ENCODE measurements at places on chromosomes 3 and 15. TPM values are rescaled to one million over a fixed set of nuclear protein-coding genes. Genes with fewer than 3 reads are reported as not detected.

The ACAA1 gene
- total RNA-seq, result 91.3 TPM

The LYSMD4 gene
- total RNA-seq, result 8.5 TPM

The TRPM1 gene
- total RNA-seq, result not detected

The CPLX3 gene
- not detected for total RNA-seq

DNA sequence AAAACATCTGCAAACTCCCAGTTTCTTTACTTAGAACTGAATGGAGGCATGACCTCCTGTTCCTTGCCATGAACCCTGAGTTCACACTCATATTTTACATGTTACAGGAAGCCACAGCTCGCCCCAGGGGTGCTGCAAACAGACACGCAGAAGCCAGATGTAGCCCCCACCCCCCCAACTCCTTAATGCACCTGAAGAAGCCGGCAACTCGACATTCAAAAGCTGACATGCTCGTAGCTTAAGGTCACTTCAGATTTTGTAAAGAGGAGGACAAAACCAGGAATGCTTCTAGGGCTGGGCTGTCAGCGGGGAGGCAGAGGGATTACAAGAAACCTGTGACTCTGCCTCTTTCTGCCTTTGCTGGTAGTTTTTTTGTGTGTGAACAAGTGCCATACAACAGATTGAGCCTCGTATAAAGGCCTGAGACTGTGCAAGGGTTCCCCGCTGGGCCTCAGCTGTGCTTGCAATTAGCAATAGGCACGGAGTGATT, 42.0 kb upstream of the FEZF2 start:
- no peak overlapping the region for H3K4me3 ChIP-seq
- no peaks in the 10 kb centered on the region for H3K36me3 ChIP-seq
- H3K27me3 ChIP-seq, result no peaks in the 10 kb centered on the region
- DNase-seq, result no peak

- H3K4me1 ChIP-seq, result no peaks in the 10 kb centered on the region
- no peak overlapping the region for H3K4me3 ChIP-seq
- no peaks in the 10 kb centered on the region for H3K27me3 ChIP-seq
Observed at GRCh38 chr3:89212619-89213018, 105.2 kb downstream of the EPHA3 start.

- H3K4me3 ChIP-seq, result no peak overlapping the region
- peaks cover 4% of the 10 kb centered on the region for H3K4me1 ChIP-seq
- no peak overlapping the region for H3K27ac ChIP-seq
Observed at GRCh38 chr3:189787632-189788031, 156.4 kb downstream of the TP63 start.

- no peaks in the 10 kb centered on the region for H3K4me1 ChIP-seq
- H3K27ac ChIP-seq, result no peak overlapping the region
- DNase-seq, result no peak
- no peaks in the 10 kb centered on the region for H3K36me3 ChIP-seq
- peaks cover 4% of the 10 kb centered on the region for H3K27me3 ChIP-seq
Observed at GRCh38 chr3:14925729-14926591, 21.4 kb upstream of the NR2C2 start.

DNA sequence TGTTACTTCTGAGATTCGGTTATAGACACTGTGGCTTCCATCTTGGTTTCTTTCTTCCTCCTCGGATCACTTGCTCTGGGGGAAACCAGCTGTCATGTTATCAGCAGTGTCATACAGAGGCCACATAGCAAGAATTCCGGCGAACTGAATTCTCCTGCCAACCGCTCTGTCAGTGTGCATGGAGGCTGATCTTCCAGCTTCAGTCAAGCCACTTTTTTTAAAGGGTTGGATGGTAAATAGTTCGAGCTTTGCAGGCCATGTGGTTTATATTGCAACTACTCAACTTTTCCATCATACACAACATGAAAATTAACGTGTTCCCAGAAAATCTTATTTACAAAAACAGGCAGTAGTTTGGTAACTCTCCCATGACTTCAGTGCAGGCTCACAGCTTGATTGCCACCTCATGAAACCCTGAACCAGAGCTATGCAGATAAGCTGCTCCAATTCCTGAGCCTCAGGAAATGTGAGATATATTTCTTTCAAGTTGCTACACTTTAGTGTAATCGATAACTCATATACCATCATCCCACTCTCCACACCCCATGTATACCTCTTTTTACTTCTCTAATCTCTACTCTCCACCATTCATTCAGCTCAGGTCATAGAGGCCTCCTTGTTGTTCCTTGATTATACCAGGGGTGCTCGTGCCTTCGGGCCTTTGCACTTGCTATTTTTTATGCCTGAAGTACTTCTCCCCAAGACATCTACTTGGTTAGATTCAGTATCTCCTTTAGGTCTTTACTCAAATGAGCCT, 7.2 kb downstream of the RPL22L1 start:
- H3K4me3 ChIP-seq, result no peak overlapping the region
- no peaks in the 10 kb centered on the region for H3K27me3 ChIP-seq
- DNase-seq, result no peak
- no peak overlapping the region for H3K27ac ChIP-seq
- H3K4me1 ChIP-seq, result peaks cover 10% of the 10 kb centered on the region
- peaks cover 28% of the 10 kb centered on the region for H3K36me3 ChIP-seq

GRCh38 chr15:63504979-63505841, 817 bp downstream of the USP3 start:
- peak overlapping the region; percentile 90 for H3K27ac ChIP-seq
- peak overlapping the region; percentile 90 for H3K4me3 ChIP-seq
- peak; percentile 72 for DNase-seq
- peaks cover 73% of the 10 kb centered on the region for H3K4me1 ChIP-seq
- no peaks in the 10 kb centered on the region for H3K27me3 ChIP-seq

GRCh38 chr15:67824976-67825880, at the start of gene SKOR1:
Gene SKOR1 (plus strand): TSS chr15:67825509. CDS start chr15:67825603, 94 bp downstream.
- peaks cover 29% of the 10 kb centered on the region for H3K4me1 ChIP-seq

GRCh38 chr3:197369545-197369944, 71.1 kb upstream of the DLG1 start:
- no peaks in the 10 kb centered on the region for H3K4me1 ChIP-seq
- no peaks in the 10 kb centered on the region for H3K36me3 ChIP-seq
- no peak overlapping the region for H3K4me3 ChIP-seq
- peaks cover 38% of the 10 kb centered on the region for H3K27me3 ChIP-seq
- DNase-seq, result no peak

DNA sequence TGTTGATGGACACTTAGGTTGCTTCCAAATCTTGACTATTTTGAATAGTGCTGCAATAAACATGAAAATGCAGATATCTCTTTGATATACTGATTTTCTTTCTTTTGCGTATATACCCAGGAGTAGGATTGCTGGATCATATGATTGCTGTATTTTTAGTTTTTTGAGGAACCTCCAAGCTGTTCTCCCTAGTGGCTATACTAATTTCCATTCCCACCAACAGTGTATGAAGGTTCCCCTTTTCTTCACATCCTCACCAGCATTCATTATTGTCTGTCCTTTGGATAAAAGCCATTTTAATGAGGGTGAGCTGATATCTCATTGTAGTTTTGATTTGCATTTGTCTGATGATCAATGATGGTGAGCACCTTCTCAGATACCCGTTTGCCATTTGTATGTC, 12.5 kb downstream of the PATL2 start:
- H3K27ac ChIP-seq, result no peak overlapping the region
- no peak for DNase-seq
- H3K27me3 ChIP-seq, result peaks cover 5% of the 10 kb centered on the region
- no peak overlapping the region for H3K4me3 ChIP-seq
- H3K4me1 ChIP-seq, result peaks cover 22% of the 10 kb centered on the region

- no peaks in the 10 kb centered on the region for H3K36me3 ChIP-seq
- H3K4me3 ChIP-seq, result no peak overlapping the region
- no peaks in the 10 kb centered on the region for H3K4me1 ChIP-seq
- no peak for DNase-seq
- no peak overlapping the region for H3K27ac ChIP-seq
Observed at GRCh38 chr3:131277836-131278497, 103.6 kb upstream of the NUDT16 start.

- H3K4me3 ChIP-seq, result peak overlapping the region; percentile 82
- peaks cover 28% of the 10 kb centered on the region for H3K4me1 ChIP-seq
- peaks cover 6% of the 10 kb centered on the region for H3K36me3 ChIP-seq
- H3K27me3 ChIP-seq, result no peaks in the 10 kb centered on the region
- H3K27ac ChIP-seq, result peak overlapping the region; percentile 87
- DNase-seq, result no peak
Observed at GRCh38 chr15:72272997-72273352, 621 bp upstream of the PARP6 start.

Data from activated CD8-positive, alpha-beta memory T cell treated with anti-CD3 and anti-CD28 coated beads, Interleukin-2, amount 10 ng/mL, durations not matched to agents 7 days and 5 days (primary cell).